ENCODE measurements at places on chromosomes 3 and 15. TPM values are rescaled to one million over a fixed set of nuclear protein-coding genes. Genes with fewer than 3 reads are reported as not detected.

The WWTR1 gene
- total RNA-seq = 11.0 TPM

The PLAAT1 gene
- 7.8 TPM for total RNA-seq

The RNU5B-1 gene
- not detected for total RNA-seq

The C3orf52 gene
- 0.63 TPM for total RNA-seq

The PLCL2 gene
- total RNA-seq = 95.8 TPM

The WDR76 gene
- 17.2 TPM for total RNA-seq

The REC114 gene
- not detected for total RNA-seq

The A4GNT gene
- not detected for total RNA-seq

The PRRT3 gene
- 4.1 TPM for total RNA-seq

The LCMT2 gene
- 19.1 TPM for total RNA-seq

The FYTTD1 gene
- 60.7 TPM for total RNA-seq

The EBLN2 gene
- total RNA-seq = 22.5 TPM

The LEKR1 gene
- 1.3 TPM for total RNA-seq

The COMMD4 gene
- 22.2 TPM for total RNA-seq

The CPEB1 gene
- 4.7 TPM for total RNA-seq

The IQCF6 gene
- total RNA-seq = not detected

The ITPKA gene
- total RNA-seq = 1.3 TPM

The PLSCR5 gene
- not detected for total RNA-seq

The MINAR1 gene
- 4.4 TPM for total RNA-seq

The ROPN1 gene
- not detected for total RNA-seq

The NR2E3 gene
- total RNA-seq = not detected

The STRA6 gene
- 3.1 TPM for total RNA-seq

The PHLDB2 gene
- 17.8 TPM for total RNA-seq

The CACNA2D3 gene
- 16.6 TPM for total RNA-seq

The KCNMB3 gene
- 9.7 TPM for total RNA-seq

The SYNPR gene
- 45.7 TPM for total RNA-seq

The GNAT1 gene
- total RNA-seq = not detected

The CACNA1D gene
- total RNA-seq = 49.8 TPM

The KLHL40 gene
- not detected for total RNA-seq

The GJD2 gene
- total RNA-seq = 0.94 TPM

The RPL39L gene
- 13.5 TPM for total RNA-seq

The UACA gene
- total RNA-seq = 113 TPM

The MESP1 gene
- total RNA-seq = 2.2 TPM

The ASB14 gene
- total RNA-seq = not detected

The CYP11A1 gene
- total RNA-seq = not detected

The ZBED2 gene
- not detected for total RNA-seq

The FANCD2 gene
- 7.8 TPM for total RNA-seq

The SLC2A2 gene
- total RNA-seq = not detected

The BOC gene
- total RNA-seq = 33.8 TPM

The HMG20A gene
- 92.0 TPM for total RNA-seq

The LYZL4 gene
- not detected for total RNA-seq

The GOLGA6A gene
- total RNA-seq = not detected

The GOLGA6D gene
- not detected for total RNA-seq

The IQCF5 gene
- not detected for total RNA-seq

The IL5RA gene
- 1.3 TPM for total RNA-seq

The GASK1A gene
- 11.6 TPM for total RNA-seq

The NR1I2 gene
- total RNA-seq = 0.63 TPM

The ADGRG7 gene
- total RNA-seq = not detected

The ARGFX gene
- total RNA-seq = not detected

The CEMIP gene
- 1.6 TPM for total RNA-seq

The PCYT1A gene
- total RNA-seq = 36.6 TPM

Measured in parietal lobe (tissue), 2 donors.